ENCODE measurements at places on chromosomes 11 and 22. TPM values are rescaled to one million over a fixed set of nuclear protein-coding genes. Genes with fewer than 3 reads are reported as not detected.

Gene TRIM49
- total RNA-seq: not detected

Gene SCGB2A2
- total RNA-seq: not detected

DNA sequence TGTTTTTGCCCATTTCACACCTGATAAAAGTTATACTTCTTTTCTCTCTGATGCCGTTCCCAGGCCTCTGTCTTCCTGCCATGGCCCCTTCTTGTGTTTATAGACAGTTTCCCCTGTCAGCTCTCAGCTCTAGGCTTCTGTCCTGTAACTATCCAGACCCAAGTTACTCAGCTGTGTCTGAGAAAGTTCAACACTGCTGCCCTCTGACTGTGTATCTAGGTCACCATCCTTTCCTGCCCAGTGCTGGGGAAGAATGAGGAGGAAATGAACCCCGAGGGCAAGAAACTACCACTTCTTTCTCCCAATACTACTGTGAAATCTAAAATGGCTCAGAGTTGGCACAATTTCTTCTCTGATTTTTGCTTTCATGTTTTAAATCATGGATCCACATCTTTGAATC lies 29.6 kb downstream of the SNX19 start:
- DNase-seq: no peak

- no peak for DNase-seq
Observed at GRCh38 chr11:111557425-111558111, 17.0 kb downstream of the LAYN start.

DNA sequence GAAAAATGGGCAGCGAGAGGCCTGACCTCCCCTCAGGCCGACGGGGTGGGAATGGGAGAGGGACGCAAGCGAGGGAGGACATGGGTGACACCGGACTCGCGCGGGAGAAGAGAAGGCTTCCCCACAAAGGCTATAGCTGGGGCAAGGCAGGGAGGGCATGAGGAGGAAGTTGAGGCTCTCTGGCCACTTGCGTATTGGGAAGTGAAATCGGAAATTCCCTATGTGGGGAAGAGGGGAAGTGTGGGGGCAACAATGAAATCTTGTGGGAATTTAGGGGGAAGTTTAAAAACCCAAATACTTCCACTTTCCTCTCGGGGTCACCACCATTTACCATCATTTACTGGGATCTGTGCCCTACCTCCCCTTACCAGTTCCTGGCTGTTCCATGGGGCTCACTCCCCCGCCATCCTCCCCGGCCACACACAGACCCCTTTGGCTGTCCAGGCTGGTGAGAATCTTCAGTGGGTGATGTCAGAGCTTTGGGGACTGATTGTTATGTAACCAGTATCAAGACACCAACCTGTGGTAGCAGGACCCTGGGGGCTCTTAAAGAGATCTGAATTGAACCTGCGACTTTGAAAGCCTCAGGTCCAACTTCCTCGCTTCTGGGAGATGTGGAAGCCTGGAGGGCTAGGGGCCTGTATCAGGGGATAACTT lies 951 bp upstream of the EHD1 start:
- DNase-seq: peak; percentile 49

GRCh38 chr22:24845041-24845898 lies 39.3 kb downstream of the SGSM1 start:
- DNase-seq: no peak

DNA sequence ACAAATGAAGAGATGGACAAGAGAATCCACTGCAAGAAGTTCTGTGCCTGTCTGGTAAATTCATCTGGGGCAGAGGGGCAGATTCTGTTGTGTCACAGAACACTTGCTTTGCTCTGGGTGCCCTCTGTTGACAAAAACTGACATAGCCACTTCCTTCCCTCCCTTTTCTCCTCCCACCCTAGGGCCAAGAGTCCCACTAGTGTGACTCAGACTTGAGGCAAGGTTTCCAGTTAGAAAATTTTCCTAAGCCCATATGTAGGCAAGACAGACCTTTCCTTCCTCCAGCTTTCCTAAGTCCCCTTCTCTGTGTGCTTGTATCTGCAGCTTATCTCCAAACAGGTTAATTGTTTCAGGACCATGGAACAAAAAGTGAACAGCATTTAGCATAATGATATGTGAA lies 106.8 kb downstream of the RBFOX2 start:
- DNase-seq: peak; percentile 74

Gene KCNQ1OT1
- 5.0 TPM for total RNA-seq

DNA sequence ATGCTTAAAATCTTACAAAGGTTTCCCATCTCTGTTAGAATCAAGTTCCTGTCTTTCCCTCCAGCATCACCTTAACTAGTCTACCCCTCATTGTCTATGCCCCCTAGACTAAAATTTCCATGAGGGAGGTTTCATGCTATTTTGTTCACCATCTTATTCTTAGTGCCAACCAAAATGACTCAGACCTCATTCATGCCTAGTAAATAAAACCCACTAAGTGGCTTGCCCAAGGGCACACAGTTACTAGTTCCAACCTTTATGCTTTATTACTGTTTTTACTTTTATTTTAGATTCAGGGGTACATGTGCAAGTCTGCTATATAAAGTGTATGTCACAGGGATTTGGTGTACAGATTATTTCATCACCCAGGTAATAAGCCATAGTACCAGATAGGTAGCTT lies 469.1 kb upstream of the FAT3 start:
- no peak for DNase-seq

DNA sequence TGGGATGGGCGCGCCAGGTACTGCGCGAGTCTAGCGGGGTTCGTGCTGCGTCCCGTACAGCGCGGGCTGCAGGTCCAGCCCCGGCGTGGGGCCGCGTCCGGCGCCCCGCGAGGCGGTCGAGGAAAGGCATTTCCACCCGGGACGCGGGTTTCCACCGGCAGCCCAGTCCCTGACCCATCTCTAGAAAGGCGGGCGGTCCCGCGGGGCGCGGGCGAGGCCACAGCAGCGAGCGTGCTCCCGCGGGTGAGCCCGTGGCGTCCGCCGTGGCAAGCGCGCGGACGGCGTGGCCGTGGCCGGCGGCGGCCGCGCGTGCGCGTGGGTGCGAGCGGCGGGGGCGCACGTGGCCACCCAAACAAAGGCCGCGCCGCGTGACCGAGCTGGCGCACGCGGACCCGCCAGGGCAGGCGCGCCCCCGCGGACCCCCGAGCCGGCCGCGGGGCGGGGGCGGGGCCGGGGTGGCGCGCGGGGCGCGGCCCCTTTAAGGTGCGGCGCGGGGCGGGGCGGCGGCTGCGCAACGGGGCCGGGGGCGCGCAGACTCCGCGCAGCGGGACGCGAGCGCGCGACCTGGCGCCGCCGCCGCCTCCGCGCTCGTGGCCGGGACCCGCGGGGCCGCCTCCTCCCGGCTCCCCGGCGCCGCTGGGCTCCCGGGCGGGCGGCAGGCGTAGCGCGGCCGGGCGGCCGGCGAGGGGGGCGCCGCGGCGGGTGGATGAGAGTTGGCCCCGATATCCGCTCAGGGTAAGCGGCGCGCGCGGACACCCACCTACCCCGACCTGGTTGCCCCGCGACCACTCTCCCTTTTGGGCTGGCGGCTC lies 39.3 kb upstream of the CELSR1 start:
- peak; percentile 45 for DNase-seq

GRCh38 chr11:7612661-7613393 lies 60.5 kb downstream of the CYB5R2 start:
- no peak for DNase-seq

Gene SAA4
- not detected for total RNA-seq

DNA sequence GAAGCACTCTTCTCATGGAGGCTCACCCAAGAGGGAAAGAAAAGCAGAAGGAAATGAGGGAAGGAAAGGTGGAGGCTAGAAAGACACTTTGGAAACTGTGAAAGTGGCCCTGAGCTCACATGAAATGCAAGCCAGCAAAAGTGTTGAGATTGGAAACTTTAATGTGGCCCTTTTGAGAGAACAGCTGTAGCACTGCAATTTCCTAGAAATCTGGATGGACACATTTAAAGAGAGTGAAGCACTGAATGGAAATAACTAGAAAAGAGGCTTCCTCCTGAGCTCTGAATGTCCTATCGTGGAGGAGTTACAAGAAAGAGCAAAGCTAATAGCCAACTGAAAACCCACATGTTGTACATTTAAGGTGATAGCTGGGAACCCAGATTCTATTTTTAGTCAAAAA lies 56.0 kb downstream of the LIF start:
- DNase-seq: no peak
